ENCODE measurements at places on chromosomes 12 and 14.

DNA sequence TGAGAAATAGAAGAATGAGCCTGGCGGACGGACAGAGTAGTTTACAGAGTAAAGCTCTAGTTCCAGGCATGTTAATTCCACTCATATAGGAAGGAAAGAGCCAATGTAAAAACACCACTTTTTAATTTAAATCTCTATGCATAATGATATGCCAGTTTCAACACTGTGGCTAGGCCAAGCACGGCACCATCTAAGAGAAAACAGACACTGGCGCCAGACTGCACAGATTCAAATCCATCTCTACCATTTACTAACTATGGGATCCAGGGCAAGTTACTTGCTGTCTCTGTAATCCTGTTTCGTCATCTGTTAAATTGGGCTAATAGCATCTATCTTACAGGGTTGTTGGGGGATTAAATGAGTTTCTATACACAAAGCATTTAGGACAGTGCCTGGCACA is 27.5 kb downstream of the RMST start:
- no peak for DNase-seq

GRCh38 chr12:87280356-87280755 is 748.8 kb downstream of the C12orf50 start:
- no peak for DNase-seq

GRCh38 chr12:89539426-89540223 is 13.8 kb upstream of the POC1B start:
- no peak for DNase-seq

DNA sequence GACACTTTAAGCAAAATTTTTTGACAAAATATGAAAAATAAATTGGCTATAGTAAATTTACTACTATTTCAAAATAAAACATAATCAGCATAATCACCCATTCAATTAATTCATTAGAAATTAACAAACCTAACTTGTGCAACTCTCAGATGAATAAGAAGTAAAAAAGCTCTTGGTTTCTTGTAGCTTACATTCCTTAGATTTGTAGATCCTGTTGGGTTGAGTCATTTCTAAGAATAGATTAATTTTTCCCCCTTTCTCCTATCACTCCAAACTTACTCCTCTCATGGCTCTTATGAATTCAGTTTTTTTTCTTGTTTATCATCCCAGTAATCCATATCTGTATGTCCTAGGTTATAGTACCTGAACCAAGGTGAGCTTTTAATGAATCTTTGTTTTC is 230.9 kb upstream of the LRIG3 start:
- DNase-seq = no peak

DNA sequence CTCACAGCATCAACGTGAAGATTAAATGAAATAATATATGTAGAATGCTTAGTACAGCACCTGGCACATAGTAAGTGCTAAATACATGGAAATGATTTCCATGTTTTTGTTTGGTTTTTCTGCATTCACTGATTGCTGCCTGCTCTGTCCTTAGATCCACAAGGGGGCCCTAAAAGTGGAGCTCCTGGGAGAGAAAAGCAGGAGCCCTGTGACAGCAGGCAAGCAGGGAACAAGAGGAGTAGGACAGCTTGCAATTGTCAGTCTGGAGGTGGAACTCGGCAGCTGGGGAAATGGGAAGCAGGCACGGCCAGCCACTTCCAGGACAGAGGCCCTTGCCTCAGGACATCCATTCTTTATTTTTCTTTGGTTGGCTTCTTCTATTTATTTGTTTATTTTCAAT is 292.9 kb downstream of the BMP4 start:
- DNase-seq = no peak

- no peak for DNase-seq
Measured at GRCh38 chr12:83739607-83740006, 1052.9 kb downstream of the TMTC2 start.

DNA sequence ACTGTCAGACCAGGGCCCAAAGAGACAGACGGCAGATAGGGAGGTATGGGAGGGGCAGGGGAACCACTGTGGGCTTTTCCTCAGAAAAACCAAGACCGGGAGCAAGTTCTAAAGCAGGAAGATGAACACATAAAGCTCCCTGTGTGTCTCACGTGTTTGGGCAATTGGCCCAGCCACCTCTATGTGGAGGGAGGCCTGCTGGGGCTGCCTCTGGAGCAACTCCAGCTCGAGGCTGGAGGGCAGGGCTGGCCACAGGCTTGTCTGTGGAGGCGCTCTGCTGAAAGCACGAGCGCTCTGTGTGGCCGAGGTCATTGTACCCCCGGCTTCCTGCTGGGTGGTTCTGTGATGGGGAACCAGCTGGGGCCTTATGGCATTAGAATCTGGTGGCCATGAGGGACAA is 36.4 kb downstream of the TRAFD1 start:
- DNase-seq = no peak

- DNase-seq = no peak
Measured at GRCh38 chr14:97930166-97930565, 1133.0 kb downstream of the VRK1 start.

DNA sequence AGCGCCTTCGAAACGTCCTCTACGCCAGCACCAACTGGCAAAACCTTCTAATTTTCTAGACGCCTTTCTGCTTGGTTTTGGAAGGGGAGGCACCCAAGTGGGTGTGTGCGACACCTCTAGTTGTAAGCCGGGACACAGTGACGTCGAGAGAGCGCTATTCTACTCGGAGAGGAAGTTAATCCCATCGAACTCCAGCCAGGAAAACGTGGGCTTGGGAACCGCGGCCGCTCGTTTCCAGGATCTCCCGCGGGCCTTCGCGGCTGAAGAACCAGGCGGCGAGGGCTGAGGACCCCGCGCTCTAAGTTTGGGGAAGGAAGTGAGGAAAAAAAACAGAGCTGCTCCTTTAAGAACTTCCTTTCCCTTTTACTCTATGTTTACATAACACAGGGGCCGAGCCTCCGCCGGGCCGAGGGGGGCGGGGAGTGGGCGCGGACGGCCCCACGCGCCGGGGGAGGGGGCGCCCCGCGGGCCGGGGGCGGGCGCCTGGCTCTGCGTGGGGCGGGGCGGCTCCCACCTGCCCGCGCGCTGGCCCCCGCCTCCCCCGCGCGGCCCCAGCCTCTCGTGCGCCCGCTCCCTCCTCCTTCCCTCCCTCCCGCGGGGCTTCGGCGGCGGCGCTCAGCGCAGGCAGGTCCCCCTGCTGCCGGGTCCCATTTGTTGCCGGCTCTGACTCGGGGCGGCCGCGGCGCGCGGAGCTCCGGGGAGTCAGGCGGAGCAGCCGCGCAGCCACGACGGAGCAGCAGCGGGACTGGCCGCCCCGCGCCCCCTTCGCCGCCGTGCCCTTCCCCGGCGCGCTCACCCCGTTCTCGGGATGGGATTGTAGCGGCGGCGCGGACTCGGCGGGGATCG is at the start of gene PELI2:
TSS of gene PELI2 (plus strand) at position 647 of the 846 bp plus-strand sequence. CDS start 250 bp downstream, outside the sequence.
- peak; percentile 74 for DNase-seq

GRCh38 chr12:6807170-6807569 is 14.5 kb upstream of the GPR162 start:
- DNase-seq = no peak

- DNase-seq = no peak
Measured at GRCh38 chr12:18323159-18323558, 61.8 kb downstream of the PIK3C2G start.

DNA sequence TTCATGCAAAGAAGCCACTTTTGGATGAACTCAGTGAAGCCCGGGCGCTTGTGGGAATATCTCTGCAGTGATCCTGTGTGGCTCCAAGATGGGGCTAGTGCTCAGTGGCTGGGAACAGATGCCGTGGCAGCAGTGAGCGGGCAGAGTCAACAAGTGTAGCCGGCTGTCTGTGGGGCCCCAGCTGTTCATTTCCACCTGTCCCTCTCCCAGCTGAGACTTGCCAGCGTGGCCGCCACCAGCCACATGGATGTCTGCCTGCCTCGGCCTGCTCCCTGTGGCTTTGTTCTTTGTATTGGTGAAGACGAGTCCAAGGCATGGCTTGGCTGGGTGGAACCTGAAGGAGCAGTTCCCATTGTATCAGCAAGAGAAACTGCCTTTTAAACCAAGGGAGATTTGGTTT is 77.3 kb downstream of the NOS1 start:
- DNase-seq = no peak

DNA sequence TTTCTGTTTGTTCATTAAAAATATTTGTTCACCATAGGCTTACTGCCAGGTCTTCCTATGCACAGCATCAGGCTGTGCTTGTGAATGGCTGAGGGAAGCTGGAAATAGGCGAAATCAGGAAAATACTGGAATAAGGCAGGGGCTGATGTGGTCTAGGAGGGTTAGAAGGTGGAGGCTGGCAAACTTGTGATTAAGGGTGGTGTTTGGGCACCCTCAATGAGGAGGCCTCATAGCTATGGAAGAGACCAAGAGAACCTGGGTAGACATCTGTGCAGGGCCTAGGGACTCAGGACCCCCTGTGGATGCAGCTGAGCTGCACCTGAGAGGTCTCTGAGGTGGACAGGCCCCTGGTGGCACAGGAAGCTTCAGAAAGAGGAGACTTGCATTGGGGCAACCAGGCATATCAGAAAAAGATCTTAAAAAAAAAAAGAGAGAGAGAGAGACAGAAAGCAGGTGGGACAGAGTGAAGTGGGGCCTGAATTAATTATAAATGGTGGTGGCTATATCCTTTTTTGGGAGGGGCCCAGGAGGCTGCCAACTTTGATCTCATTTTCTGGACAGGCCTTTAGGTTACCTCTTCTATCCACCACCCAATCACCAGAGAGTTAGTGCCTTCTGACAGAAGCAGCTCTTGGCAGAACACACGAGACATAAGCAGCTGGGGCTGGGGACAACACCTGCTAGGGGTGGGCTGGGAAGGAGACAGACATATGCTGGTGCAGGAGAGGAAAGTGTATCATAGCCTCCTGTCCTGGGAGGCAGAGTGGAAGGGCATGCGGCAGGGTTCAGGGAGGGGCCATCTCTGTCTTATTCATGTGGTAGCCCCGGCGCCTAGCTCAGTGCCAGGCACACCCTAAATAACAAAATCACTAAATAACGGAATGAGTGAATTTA is 46.7 kb upstream of the ATP23 start:
- DNase-seq = peak; percentile 38

- DNase-seq = no peak
Measured at GRCh38 chr14:50068496-50068895, 47.9 kb downstream of the VCPKMT start.

- no peak for DNase-seq
Measured at GRCh38 chr12:66140731-66141130, 10.2 kb upstream of the LLPH start.

GRCh38 chr12:94327809-94328208 is 131.9 kb downstream of the CEP83 start:
- DNase-seq = no peak

- no peak for DNase-seq
Measured at GRCh38 chr12:30782316-30783173, 27.8 kb upstream of the CAPRIN2 start.

- DNase-seq = no peak
Measured at GRCh38 chr14:55701638-55702037, 121.6 kb downstream of the KTN1 start.

DNA sequence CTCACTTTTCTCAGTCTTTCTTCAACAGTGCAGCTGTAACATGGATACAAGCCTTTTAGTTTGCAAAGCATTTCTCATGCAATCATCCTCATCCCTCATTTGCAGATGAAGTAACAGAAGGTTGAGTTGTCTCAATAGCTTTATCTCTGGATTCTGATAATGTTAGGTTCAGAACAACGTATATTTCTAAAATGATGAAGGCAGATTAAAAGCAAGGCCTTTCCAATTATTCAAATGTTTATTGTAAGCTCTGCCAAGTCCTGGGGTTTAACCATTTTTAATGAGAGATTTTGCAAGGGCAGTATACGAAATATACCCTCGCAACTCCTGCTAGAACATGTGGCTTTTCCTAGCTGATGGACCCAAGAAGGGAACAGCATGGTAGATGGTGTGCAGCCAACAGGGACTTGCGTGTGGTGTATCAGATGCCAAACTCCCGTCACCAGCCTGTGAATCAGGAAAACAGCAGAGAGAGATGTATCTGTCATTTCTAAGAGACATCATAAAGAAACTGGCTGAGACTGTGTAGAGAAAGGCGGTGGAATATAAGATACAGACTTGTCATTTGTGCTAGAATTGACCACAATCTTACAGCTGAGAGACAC is 319.7 kb downstream of the MED13L start:
- DNase-seq = no peak

GRCh38 chr14:60225265-60225664 is 23.8 kb upstream of the PPM1A start:
- no peak for DNase-seq

- DNase-seq = no peak
Measured at GRCh38 chr12:1614360-1614759, 14.7 kb upstream of the WNT5B start.

DNA sequence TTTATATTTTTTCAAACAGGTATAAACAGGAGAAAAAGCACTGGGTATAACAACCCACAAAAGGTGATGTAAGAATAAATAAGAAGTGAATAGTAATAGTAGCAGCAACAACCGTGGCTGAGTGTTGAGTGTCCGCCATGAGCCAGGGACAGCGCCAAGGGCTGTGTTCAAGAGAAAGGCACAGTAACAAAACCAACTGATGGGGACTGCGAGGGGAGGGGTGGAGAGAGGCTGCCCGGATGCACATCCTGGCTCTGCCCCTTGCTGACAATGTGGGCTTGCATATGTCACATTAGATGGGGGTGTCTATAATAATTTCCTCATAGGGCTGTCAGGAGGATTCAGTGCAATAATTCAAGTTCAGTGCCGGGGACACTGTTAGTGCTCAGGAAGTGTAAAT is 912.4 kb downstream of the VRK1 start:
- peak; percentile 50 for DNase-seq

DNA sequence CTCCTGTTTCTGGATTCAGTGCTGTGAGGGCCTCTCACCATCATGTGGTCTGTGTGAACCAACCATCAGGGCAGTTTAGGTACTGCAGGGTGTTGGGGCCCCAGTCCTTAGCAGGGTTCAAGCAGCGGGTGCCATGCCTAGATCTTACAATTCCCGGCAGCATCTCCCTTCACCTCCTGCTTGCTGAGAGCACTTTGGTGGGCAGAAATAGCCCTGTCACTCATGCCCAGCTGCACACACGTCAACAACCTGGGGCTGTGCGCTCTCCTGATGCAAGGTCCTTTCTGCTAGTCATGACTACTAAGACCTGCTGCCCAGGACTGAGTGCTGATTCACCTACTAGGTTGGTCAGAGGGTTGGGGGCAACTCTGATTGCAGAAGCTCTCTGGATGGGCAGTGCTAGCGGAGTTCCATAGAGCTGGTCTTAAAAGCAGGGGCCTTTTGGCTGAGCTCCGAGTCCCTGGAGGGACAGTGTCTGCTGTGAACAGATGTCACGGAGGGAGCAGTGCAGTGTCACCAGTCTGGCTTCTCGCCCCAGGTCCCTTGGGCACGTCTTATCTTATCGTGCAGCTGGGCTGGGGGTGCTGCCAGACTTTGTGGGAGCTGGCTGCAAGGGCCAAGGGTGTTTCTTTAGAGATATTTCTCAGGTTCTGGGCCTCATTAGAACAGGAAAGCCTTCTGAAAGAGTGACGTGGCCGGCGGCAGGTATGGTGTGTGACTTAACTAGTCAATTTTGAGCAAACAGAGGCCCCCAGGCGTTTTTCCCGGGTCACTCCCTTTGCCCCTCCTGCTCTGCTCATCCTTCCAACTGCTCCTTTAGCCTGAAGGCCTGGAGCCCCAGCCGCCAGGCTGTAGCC is 71.8 kb downstream of the NINJ2 start:
- no peak for DNase-seq

Measured in Jurkat, Clone E6-1 (cell line).